Cerebellum (tissue), 4 donors: ENCODE measurements at places on chromosomes 6 and 20. TPM values are rescaled to one million over a fixed set of nuclear protein-coding genes. Genes with fewer than 3 reads are reported as not detected.

CYP24A1 gene
- 1.1 TPM for total RNA-seq

MYCT1 gene
- total RNA-seq, result 3.1 TPM

GPR63 gene
- total RNA-seq, result 9.2 TPM

GMPR gene
- 3.9 TPM for total RNA-seq

TAAR5 gene
- total RNA-seq, result not detected

LY86 gene
- total RNA-seq, result 2.6 TPM

EDN3 gene
- 1.2 TPM for total RNA-seq

SEC23B gene
- total RNA-seq, result 44.5 TPM

MRPS18B gene
- 51.7 TPM for total RNA-seq

SKIC2 gene
- total RNA-seq, result 37.8 TPM

SIRPA gene
- 8.0 TPM for total RNA-seq

CAP2 gene
- total RNA-seq, result 13.8 TPM

SYCP2 gene
- total RNA-seq, result 4.2 TPM
